Urothelium cell line (cell line): ENCODE measurements at places on chromosomes 7 and 10.

- DNase-seq = no peak
These were observed 63.5 kb downstream of the CAMK1D start for GRCh38 chr10:12412666-12413368.

GRCh38 chr10:21385996-21386585 lies 139.4 kb downstream of the SKIDA1 start:
- no peak for DNase-seq

GRCh38 chr7:2175091-2175490 lies 57.7 kb downstream of the MAD1L1 start:
- peak; percentile 69 for DNase-seq

DNA sequence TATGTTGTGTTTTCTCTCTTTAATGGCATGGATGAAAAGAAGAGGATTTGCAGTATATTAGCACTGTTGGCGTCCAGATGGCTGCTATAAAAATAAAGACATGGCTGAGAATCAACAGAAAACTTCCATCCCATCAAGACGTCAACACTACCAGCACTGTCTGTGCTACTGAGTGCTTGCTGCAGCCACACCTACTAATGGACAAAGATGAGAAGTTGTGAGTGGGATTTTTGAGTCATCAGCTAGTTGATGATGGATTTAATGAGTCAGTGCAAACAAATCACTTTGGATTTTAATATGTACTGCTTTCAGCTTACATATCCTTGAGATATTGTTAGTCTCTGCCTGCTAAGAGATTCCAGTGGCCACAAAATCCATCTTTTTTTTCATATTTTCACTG lies 631.0 kb upstream of the ANKRD30A start:
- peak; percentile 43 for DNase-seq

GRCh38 chr7:30237271-30237695 lies 47.1 kb upstream of the ZNRF2 start:
- DNase-seq = no peak

GRCh38 chr10:15486404-15486803 lies 115.3 kb upstream of the FAM171A1 start:
- no peak for DNase-seq

DNA sequence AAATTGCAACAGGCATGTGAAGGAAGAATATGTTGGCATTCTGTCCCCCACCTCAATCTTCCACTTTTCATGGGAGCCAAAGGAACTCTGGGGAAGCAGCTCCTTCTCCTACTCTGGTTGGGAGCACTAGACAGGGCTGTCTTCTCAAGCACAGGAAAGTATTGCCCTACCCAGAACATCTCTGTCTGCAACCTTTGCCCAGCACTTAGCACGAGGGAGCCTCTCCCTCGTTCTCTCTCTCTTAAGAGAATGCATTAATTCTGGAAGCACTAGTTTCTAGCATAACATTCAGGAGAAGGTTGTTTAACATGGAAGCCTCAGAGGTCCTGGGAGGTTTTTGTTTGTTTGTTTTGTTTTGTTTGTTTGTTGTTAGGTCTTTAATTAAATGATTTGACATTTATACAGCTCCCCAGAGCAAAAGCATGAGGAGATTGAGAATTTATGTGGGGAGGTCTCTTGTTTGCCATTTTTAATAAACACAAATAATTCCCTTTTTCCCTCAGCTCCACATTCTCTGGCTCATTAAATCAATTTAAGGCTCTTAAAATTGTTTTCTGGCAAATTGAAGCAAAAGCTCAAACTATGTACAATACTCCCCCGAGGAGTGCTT lies 240.6 kb downstream of the TRIL start:
- no peak for DNase-seq

- DNase-seq = peak; percentile 79
These were observed 104.3 kb upstream of the CAV2 start for GRCh38 chr7:116395141-116395791.

GRCh38 chr7:46150202-46150601 lies 229.1 kb upstream of the IGFBP3 start:
- DNase-seq = no peak

- no peak for DNase-seq
These were observed 751.8 kb upstream of the IGFBP3 start for GRCh38 chr7:46672861-46673260.

DNA sequence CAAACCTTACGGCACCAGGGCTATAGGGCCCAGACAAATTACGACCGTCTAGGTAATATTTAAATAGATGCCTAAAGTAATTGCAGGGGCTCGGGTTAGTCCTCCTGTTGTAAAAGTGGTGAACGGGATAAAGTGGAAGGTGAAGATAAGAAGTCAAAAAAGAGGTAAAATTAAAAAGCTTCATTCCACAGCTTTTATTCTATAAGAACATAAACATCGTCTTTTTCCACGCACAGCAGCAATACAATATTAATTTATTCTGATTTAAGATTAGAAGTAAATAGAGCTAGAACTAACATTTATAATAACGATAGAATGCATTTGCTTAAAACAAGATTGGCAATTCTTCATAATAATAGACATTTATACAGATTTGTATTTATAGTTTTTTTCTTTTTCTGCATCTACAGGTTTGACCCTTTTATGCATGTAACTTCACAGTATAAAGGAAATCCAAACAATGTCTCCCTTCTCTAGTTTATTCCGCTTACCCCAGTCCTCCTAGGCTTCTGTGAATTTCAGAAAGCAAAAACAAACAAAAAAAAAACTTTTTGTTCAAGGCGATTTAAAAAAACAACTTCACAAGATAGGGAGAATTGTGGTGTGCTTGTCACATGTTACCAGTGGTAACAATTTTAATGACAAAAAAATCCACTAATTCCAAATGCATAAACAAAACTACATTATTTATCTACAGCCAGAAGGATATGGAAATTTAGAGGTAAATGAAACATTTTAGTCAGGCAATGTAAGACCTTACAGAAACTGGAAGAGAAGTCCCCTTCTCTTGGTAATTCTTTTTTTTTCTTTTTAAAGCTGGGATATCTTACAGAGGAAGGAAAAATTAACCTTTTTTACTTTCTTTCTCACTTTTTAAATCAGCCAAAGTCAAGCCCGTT lies 3.4 kb downstream of the HOXA10 start:
- no peak for DNase-seq

DNA sequence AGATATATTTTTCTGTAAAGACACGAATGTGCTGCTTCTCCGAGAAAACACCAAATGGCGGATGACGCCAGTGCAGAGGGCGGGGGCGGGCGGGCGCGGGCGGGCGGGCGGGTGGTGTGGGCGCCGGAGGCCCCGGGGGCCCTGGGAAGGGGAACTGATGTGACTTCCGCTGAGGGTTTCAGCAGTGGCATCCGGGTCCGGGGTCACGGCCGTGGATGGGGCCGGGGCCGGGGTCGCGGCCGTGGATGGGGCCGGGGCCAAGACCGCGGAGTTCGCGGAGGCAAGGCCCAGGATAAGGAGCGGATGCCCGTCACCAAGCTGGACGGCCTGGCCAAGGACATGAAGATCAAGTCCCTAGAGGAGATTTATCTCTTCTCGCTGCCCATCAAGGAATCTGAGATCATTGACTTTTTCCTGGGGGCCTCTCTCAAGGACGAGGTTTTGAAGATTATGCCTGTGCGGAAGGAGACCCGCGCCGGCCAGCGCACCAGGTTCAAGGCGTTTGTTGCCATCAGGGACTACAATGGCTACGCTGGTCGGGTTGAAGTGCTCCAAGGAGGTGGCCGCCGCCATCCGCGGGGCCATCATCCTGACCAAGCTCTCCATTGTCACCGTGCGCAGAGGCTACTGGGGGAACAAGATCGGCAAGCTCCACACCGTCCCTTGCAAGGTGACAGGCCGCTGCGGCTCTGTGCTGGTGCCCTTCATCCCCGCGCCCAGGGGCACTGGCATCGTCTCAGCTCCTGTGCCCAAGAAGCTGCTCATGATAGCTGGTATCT lies 20.3 kb upstream of the IGF2BP3 start:
- no peak for DNase-seq

DNA sequence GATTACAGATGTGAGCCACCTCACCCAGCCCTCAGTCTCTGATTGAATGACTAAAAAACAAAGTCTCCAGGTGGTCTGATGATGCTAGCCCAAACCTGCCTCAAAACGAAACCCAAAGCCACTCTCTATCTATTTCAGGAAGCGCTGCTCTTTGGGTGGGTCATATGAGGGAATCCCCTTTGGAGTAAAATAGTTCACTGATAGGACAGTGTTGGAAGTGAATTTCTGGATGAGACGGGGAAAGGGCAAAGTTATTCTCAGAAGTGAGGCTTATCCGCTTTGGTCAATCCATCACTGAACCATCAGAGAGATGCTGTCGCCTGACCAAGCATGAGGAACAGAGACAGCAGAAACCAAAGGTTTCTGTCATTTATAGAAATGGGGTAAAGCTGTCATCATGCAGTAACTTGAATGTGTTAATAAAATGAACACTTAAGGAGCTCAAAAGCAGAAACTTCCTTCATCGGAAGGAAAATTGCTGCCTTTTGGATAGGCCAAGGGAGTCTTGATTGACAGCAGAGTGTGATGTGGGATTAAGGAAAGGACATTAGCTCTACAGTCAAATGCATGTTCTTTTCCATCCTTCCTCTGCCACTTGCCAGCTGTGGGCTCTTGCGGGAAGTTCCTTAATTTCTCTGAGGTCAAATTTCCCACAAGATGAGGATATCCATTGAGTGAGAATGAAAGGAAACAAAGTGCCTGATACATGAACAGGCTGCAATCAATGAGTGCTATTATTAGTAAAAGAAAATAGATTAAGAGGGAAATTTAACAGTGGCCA lies 64.9 kb upstream of the C1QL3 start:
- no peak for DNase-seq

- DNase-seq = no peak
These were observed 20.3 kb downstream of the CACUL1 start for GRCh38 chr10:118734475-118734874.

GRCh38 chr10:132282667-132283603 lies 24.8 kb downstream of the STK32C start:
- DNase-seq = no peak

GRCh38 chr7:131355917-131356777 lies 28.5 kb downstream of the MKLN1 start:
- no peak for DNase-seq

DNA sequence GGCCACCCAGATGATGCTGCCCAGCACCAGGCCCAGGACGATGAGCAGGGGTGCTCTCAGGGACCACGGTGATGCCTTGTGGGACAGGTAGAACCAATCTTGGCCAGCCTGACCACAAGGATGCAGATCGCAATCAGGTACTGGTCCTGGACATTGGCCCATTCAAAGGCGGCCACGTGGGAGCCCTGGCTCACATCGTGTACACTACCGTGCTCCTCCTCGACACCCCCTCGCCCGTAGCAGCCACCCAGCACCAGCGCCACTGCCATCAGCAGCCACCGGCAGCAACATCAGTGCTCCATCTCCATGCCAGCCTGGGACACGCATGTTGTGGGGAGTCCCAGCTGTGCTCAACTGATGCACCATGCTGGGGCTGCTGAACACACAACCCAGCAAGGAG lies 39.0 kb downstream of the AGAP6 start:
- DNase-seq = no peak

DNA sequence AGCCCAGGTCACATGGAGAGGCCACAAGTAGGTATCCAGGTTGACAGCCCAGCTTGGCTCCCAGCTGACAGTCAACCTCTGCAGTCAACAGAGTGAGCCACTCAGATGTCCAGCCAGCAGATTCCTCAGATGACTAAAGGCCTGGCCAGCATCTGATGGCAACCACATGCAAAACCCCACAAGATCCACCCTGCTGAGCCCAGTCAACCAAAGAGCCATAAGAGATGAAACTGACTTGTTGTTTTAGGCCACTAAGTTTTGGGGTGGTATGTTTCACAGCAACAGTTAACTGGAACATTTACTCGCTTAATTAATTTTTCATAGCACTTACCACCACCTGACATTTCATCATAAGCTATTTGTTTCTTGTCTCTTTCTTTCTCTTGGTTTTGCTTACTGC lies 107.3 kb upstream of the KDM7A start:
- no peak for DNase-seq

DNA sequence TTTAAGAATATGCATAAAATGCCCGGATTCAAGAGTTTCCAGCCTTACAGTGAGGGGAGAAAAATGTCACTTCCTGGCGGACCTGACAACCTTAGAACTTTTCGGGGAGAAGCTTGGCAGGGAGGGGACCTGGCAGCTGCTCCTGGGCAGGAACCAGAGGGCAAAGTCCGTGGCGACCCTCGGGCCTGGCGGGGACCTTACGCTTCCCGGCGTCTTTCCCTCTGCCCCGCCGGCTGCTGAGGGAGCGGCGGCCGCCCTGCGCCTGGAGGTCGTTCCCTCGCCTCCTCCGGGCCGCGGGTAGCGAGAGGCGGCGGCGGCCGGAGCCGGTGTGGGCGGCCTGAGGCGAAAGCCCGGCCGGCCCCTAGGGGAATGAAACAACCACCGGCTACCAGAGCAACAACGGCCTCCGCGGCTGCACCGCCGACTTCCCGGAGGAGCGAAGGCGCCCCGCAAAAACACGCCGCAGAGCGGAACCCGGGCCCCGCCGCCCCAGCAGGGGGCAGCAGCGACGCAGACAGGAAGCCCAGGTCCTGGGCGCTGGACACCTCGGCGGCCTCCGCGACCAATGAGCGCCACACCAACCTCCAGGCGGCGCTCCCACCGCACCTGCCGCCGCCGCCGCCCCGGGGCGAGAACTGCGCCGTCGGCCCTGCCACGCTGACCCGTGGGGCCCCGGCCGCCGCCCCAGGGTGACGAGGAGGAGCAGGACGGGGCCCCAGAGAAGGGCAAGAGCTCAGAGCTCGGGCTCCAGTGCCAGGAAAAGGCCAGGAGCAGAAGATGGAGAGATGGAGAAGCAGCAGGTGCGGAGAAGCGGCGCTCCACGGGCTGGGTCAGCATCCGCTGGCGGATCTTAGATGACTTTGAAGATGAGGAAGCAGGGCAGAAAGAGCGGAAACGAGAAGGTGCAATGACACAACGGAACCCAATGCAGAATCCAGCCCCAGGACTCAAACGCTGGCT lies 10.5 kb upstream of the ACSM6 start:
- DNase-seq = peak; percentile 93

DNA sequence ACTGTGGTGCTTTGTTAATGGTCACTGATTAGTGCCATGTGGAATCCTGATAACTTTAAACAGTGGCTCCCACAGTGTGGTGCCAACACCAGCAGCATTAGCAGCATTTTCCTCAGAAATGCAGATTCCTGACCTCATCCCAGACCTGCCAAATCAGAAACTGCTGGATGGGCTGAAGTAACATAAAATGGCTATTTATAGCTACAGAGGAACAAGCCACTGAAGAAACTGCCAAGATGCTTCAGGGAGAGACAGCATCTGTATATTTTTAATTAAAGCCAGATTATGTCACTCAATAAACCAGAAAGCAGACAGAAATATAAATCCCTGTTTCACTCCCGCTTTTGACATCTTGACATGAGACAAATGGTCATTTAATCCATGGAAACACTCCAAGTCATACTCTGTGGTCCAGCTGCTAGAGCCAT lies 178.5 kb downstream of the AMPH start:
- DNase-seq = no peak

- DNase-seq = no peak
These were observed 384.1 kb downstream of the NXPH1 start for GRCh38 chr7:8817448-8818036.

GRCh38 chr10:117413928-117414618 lies 38.8 kb upstream of the PDZD8 start:
- DNase-seq = peak; percentile 9

GRCh38 chr10:103058034-103058433 lies 135.0 kb downstream of the NT5C2 start:
- no peak for DNase-seq
